Stimulated activated CD4-positive, alpha-beta T cell treated with anti-CD3 and anti-CD28 coated beads, Interleukin-4, amount 100 ng/mL, for 24 hours (primary cell): ENCODE measurements at places on chromosomes 1 and 21.

DNA sequence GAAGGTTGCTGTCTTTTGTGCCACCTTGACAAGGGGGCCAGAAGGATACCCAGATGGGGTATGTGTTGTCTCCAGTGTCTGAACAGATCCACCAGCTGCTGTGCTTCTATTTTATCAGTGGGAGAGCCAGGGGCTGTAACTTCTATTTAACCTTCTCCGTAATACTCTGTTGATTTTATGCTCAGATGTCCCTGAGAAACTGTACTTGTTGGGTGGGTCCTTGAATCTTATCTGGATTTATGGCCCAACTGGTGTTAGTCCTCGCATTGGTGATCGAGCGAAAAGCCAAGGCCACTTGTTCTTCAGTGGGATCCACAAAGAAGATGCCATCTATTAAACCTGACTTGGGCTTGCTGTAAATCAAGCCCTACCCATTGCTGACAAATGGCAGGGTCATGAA, 56.4 kb downstream of the ST6GALNAC3 start:
- DNase-seq: no peak

GRCh38 chr1:31781138-31781755, 17.1 kb upstream of the ADGRB2 start:
- no peak for DNase-seq

GRCh38 chr1:32172621-32173245, 6.7 kb upstream of the TXLNA start:
- DNase-seq: no peak

- DNase-seq: peak; percentile 25
Measured at GRCh38 chr1:39394598-39394997, 96.8 kb upstream of the BMP8A start.

- no peak for DNase-seq
Measured at GRCh38 chr1:164803366-164803765, 244.4 kb downstream of the PBX1 start.

GRCh38 chr1:150235294-150235851, 539 bp downstream of the ANP32E start:
- DNase-seq: peak; percentile 28

- no peak for DNase-seq
Measured at GRCh38 chr1:157092831-157093230, 6.8 kb downstream of the ETV3L start.

DNA sequence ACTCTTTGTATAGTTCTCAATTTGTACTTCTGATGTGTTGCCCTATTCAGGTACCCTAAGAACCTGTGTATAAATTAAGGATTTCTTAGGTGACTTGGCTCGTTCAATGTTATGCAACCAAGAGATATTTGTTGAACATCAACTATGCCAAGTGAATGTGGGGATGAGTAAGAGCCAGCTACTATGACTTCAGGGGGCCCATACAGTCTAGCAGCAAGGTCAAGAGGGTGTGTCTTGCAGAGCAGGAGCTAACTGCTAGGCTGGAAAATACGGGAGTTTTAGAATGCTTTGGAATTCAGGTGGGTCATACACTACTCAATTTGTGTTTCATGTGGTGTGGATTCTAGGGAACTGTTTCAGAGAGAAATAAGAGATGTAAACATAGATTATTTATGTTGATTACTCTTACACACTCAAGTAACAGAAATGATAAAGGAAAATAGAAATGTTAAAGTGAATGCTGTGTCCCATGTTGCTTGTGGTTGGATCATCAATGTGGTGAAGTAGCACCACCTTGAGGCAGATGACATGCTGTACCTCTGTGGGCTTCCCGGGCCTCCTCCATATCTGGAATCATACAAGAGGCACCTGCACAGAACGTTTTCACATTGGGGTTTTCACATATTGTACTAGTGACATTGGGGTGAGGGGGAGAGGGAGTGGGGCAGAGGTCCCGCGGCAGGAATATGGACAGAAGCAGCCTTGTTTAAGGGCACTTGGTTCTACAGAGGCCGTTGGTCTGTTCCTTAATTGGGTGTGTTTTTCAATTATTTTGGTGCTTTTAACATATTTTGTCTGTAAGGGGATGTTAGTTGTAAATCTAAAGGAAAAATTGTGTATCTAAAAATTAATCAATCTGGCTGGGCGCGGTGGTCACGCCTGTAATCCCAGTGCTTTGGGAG, 12.4 kb downstream of the ARPC5 start:
- DNase-seq: peak; percentile 45

DNA sequence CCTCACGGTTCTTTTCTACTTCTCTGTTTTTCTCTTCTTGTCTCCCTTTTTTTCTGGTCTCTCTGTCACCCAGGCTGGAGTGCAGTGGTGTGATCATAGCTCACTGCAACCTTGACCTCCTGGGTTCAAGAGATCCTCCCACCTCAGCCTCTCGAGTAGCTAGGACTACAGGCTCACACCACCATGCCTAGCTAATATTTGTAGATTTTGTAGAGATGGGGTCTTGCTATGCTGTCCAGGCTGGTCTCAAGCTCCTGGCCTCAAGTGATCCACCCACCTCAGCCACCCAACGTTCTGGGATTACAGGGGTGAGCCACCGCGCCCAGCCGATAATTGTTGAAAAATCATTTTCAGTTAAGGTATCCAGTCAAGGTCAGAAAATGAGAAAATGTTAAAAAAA, 25.9 kb upstream of the LGALS8 start:
- DNase-seq: no peak

DNA sequence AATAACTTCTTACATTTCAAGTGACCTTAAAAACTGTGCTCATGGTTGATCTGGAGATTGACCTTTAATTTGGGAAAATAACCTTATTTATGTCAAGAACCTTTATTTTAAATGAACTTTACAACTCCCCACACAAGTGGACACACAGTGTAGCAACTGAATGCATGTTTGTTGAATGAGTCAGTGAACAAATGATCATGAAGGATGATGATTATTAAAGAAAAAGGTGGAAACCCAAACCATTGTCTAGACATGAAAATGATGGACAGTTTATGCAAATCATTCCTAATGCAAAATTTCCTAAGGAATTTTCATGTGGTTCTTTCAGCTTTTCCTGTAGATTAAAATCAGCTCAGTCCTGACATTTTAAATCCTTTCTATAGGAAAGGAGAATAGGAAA, 439.8 kb upstream of the RUNX1 start:
- DNase-seq: no peak
